NCI-H226 (cell line): ENCODE measurements at places on chromosomes 16 and 17.
A peak's percentile ranks its signal among the peaks of the same experiment; 100 is the strongest.

- DNase-seq: no peak
Observed at GRCh38 chr17:67315865-67316264, 50.5 kb downstream of the PSMD12 start.

- no peak for DNase-seq
Observed at GRCh38 chr17:3889325-3890012, 3.4 kb downstream of the CAMKK1 start.

GRCh38 chr16:381012-381788 is 578 bp downstream of the PGAP6 start:
- DNase-seq: no peak

DNA sequence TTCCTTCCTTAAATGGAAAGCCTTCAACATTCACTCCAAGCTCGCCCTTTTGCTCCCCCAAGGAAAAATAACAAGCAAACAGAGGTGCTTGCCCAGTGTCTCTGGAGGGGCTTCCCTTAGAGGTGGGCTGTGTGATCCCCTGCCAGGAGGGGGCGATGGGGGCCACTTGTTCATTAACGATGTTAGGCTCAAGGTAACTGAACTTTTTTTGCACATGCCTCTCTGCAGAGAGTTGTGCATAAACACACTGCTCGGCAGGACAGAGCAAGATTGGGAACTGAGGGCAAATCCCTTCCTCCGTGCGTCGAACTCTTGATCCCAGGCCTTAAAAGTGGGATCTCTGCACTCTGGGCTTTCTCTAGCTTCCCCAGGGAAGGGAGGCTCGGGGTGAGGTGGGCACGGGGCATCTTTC is 15.5 kb upstream of the NAGLU start:
- no peak for DNase-seq

DNA sequence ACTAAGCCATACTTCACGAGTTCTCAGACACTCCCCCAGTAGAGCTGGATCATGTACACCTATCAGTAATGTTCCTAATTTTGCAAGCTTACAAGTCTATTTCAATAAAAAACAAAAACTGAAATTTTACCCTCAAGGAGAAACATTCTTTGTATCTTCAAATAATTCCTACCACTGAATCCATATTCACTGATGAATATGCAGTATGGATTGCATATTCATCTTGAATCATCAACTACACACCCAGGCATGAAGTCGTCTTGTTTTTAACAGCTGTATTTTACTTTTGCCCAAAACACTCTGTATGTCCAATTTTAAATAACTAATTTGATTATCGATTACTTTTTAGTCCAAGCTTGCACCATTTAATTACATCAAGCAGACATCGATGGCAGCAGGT is 31.8 kb downstream of the ZDHHC7 start:
- no peak for DNase-seq

DNA sequence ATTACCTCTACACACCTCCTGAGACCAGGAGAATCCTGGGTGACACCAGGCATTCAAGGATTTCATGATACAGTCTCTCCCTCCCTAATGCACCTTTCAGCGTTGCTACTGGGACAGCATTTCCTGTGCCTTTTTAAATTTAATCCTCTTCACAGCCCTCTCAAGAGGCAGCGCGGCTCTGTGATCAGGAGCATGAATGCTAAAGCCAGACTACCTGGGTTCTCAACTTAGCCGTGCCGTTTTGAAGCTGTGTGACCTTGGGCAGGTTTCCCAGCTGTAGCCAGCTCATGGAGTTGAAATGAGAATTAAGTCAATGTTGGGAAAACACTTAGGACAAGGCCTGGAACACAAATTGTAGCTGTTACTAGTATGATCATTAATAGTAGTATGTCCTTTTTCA is 191.8 kb downstream of the XYLT1 start:
- DNase-seq: no peak

GRCh38 chr16:27920391-27920891 is 143.1 kb downstream of the GSG1L start:
- DNase-seq: no peak

- DNase-seq: peak; percentile 25
Observed at GRCh38 chr17:28057731-28058246, 15.3 kb downstream of the NLK start.

- DNase-seq: no peak
Observed at GRCh38 chr16:85220964-85221731, 108.9 kb upstream of the CIBAR2 start.

GRCh38 chr17:49901460-49902331 is 53.8 kb upstream of the TAC4 start:
- DNase-seq: peak; percentile 21

GRCh38 chr16:61332461-61332860 is 703.8 kb downstream of the CDH8 start:
- no peak for DNase-seq

GRCh38 chr17:47209499-47209898 is 351 bp downstream of the MYL4 start:
- no peak for DNase-seq

- no peak for DNase-seq
Observed at GRCh38 chr17:45413498-45413923, 19.2 kb downstream of the ARHGAP27 start.

DNA sequence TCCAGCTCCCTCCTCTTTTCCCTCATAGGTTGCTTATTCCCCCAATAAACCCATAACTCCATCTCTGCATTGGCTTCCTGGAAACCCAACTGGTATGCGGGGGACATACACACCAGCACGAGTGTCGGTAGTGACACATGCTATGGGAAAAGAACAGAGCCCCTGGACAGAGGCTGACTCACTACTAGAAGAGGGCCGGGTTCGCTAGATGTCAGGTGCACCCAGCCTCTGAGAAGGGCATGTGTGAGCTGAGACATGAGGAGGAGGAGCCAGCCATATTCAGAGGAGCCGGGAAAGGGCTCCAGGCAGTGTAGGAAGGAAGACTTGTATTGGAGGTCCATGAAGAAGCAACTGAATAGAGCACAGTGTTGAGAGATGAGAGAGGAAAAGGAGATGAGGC is 241.1 kb downstream of the SOX9 start:
- no peak for DNase-seq

- no peak for DNase-seq
Observed at GRCh38 chr17:62663304-62663703, 35.8 kb downstream of the MRC2 start.

GRCh38 chr17:27983853-27984252 is 58.6 kb upstream of the NLK start:
- no peak for DNase-seq

DNA sequence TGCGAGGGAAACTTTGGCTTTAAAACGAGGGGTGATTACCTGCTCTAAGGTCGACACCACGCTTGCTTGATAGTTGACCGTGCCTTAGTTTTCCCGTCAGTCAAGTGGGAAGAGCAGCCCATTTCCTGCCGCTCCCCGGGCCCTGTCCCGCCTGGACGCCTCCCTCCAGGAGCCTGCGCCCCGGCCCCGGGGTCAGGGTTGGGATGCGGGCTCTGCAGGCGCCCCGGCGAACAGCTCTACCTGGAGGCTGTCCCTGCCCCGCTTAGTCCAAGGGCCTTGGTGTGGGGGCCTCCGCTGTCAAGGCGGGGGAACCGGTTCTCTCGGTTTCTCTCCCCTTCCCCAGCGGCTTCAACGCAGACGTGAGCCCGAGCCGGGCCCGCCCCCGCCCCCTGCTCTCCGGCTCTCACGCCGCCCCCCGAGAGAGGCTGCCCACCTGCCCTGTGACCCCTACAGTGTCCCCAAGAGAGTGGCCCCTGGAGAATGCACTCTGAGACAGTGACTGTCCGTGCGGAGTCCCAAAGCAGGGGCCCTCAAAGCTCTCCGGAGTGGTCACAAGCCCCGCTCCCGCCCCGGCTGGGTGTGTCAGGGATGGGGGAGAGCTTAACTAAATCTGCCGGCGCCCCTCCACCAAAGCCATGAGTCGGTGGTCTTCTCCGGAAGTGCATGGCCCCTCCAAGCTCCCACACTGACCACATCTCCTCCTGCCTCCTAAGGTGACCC is 117.4 kb upstream of the SMURF2 start:
- no peak for DNase-seq

GRCh38 chr17:47816947-47817346 is 4.6 kb downstream of the OSBPL7 start:
- no peak for DNase-seq

DNA sequence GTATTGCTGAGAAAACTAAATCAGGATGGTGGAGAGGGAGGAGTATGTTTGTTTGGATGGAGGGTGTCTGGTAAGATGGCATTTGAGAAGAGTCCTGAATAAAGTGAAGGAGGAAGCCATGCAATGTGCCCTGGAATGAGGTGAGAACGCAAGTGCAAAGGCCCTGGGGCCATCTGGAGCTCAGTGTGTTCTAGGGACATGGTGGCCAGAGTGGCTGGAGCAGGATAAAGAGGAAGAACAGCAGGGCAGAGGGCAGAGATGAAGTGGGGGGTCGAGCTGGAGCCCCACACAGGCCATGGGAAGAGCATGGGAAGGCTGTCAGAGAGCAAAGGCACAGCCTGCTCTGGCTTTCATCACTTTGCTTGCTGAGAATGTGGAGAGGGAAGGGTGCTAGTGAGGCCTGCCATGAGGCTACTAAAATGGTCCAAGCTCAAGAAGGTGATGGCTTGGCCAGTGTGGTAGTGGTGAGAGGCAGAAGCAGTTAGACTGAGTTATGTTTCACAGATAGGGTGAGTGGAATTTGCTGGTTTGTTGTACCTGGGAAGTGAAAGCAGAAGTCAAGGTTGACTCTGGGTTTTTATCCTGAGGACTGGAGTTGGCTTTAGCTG is 234.1 kb downstream of the FOXL1 start:
- no peak for DNase-seq

DNA sequence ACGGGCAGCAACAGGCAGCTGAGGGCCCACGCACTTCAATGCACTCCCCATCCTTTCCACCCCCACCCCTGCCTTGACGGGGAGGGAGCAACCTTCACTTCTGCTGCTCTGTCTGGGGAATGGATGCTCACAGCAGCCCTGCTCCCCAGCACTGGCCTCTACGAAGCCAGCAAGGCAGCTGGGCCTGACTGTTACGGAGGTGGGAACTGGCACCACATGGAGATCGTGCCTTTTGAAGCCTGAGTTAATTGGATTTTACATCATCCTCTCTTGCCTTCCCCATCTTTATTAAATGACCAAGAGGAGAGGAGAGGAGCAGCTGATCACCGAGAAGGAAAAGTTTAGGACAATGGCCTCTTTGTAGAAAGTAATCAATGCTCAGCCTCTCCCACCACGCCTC is 187.0 kb upstream of the RPL38 start:
- DNase-seq: no peak

DNA sequence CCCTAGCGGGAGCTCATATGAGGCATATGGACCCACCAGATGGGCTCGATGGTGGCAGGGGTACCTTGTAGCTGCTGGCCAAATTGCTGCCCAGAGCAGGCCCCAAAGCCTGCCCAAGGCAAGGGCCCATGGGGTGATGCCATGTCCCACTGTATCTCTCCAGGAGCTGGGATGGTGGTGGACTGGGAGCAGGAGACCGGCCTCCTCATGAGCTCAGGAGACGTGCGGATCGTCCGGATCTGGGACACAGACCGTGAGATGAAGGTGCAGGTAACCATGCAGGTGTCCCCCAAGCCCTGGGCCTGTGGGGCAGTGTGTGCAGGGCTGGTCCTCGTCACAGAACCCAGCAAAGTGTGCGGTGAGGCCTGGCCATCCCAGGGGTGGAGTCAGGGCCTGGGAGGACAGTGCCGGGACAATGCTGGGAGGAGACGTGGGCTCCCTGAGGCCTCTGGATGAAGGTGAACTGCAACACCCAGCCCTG is 34.1 kb upstream of the CHMP6 start:
- no peak for DNase-seq

GRCh38 chr16:2836646-2837508 is 6.8 kb downstream of the ZG16B start:
- DNase-seq: no peak

GRCh38 chr16:14015948-14016347 is 55.2 kb upstream of the MRTFB start:
- no peak for DNase-seq

DNA sequence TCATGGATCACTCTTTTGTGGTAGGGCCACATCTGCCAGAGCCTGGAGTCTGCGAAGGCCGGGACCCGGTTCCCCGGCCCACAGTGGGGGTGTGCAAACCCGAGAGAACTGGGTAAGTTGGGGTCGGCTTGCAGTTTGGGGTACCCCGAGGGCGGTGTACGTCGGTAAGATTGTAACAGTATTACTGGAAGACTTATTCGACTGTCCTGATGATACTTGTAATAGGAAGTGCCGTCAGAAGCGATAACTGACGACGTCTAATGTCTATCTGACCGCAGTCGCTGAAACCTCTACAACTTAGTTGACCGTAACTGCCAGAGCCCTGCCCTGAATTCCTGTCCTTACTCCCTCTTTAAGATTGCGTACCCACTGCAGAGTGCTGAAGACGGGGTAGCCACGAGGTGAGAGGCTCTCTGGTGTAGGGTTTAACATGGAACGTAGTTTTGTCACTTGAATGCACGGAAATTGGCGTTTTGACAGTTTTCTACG is 24.0 kb downstream of the TRPV2 start:
- no peak for DNase-seq

DNA sequence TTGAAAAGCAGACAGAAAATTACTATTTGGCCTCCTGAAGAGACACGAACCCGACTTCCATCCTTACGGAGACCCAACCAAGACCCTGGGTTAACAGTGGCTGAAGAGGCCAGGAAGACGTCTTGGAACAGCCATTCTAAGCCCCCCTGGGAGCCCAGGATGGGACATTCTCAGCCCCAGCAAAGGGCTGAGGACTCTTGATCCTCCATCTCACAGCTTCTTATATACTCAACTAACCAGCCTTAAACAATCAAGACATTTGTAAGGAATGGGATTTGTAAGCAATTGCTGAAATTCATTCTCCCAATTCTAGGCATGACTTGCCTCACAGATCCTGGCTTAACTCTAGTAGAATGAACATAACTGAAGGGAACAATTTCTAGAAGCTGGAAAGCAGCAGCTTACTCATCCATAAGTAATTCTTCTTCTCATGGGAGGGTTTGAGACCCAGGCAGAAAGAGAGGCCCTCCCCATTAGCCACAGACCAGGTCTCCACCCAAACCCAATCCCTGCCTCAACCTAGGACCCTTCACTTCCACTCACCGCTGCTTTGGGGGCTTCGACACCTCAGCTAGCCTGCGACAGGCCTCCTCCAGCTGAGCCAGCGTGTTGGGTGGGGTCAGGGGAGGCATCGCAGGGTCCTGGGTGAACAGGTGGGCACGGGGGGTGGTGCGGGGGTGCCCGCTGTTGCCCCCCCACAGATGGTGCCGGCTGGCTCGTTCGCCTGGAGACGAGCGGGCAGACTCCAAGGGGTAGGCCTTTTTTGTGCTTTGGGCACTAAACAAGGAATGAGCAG is 25.5 kb downstream of the AXIN2 start:
- DNase-seq: no peak

- DNase-seq: no peak
Observed at GRCh38 chr16:48919791-48920190, 309.8 kb upstream of the N4BP1 start.

- DNase-seq: no peak
Observed at GRCh38 chr17:16887523-16888095, 84.3 kb downstream of the TNFRSF13B start.

GRCh38 chr17:78680436-78680835 is 101.6 kb downstream of the CYTH1 start:
- DNase-seq: no peak
